ENCODE measurements at places on chromosomes 3 and 15.

DNA sequence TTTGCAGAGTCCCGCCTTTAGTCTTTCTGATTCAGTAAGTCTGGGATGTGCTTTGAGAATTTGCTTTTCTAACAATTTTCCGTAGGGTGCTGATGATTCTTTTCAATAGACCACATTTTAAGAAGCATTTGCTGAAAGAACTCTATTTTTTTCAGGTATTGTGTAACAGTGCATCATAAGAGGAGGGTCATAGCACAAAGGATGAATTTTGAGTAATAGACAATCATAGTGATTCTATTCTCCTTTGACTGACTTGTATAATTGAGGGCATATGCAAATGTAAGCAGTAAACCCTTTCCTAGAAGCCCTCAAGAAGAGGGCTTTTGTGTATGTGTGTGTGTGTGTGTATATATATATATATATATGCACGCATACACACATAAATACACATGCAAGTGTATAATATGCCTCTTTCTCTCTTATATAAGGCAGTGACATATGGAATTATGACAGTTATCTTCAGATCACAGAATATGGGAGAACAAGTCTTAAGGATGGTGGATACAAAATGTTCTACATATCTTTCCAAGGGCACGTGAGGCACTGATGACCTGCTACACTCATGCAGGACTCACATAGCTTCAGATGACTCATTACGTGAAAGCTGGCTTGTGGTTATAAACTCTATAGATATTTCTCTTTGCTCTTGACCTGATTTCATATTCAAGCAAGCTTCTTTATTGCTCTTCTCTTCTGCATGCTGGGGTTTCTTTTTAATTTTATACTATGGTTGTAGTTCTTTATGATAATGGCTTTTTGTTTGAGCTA lies 6.5 kb upstream of the PLSCR1 start:
- DNase-seq = no peak

- DNase-seq = peak; percentile 83
These were observed 70.8 kb upstream of the ZBTB20 start for GRCh38 chr3:115217678-115218451.

DNA sequence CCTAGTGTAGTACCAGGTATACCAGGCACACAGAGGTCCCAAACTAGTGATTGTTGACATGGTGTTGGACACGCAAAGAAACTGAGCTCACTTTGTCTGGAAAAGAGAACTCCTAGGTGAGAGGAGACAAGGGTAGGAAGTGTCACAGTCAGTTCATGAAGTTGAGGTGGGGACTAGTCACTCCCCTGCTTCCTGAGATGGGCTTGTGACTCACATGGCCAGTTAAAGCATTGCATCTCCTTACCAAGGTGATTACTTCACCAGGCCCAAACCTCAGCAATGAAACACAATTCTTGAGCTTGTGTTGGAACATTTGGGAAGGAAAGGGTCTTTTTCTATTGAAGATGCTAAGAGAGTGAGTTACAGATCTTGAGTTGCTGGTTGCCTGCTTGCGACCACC lies 49.2 kb upstream of the RAD18 start:
- DNase-seq = no peak

DNA sequence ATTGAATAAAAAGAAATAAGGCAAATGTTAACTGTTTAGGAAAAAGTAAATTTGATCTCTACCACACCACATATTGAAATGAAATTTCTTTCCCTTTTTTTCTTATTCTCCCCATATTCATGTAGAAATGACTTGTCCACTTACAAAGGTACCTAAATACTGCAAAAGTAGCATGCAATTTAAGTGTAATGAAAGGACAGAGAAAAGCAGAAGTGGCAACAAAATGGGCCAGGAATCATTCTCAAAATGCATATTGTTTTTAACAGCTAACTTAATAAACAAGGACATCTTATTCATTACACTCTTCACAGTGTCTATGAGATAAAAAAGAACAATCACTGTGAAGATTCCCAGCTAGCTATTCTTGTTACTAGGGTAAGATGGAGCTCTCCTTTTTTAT lies 40.6 kb upstream of the FGF7 start:
- no peak for DNase-seq

GRCh38 chr15:91135201-91136130 lies 35.4 kb downstream of the SV2B start:
- DNase-seq = peak; percentile 57

DNA sequence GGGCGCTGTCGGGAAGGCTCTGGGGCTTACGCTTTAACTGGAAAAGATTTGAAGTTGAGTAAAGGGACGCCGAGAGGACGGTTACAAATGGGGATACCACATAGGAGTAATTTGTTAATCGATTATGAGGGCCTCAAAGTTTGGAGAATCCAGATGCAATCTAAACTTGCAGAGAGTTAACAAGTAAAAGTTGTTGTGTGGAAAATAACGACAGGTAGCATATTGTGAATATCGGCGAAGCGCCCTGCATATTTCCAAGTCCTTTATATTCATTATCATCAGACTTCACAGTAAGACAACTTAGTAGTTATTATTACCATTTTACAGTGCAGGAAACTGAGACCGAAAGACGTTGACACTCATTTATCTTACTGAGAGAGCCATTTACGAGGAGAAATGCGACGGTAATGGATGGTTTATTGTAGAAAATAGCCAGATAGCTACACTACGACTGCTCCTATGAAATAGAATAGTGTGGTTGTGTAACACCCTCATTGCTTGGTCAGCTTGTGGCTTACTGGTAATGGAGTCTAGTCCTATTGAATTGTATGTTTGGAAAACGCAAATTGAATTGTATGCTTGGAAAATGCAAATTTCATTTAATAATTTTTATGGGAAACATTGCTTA lies 700 bp downstream of the MKRN2 start:
- DNase-seq = peak; percentile 10

GRCh38 chr3:156553705-156554356 lies 1.1 kb downstream of the SSR3 start:
- DNase-seq = peak; percentile 38

DNA sequence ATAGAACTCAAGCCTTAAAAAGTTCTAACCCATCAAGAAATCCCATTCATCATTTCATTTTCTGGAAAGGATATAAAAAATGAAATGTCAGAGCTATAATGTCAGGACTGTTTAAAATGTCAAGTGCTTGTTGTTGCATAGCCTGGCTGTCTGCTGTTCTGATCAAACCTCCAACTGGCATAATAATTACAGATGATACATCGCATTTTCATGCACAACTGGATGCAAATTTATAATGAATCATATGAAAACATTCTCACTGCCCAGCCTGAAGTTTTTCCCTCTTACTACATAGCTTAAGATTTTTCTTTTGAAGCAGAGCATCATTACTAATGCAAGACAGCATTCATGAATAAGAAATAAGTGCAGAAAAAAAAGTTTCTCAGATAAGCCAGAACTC lies 46.5 kb downstream of the GUCA1C start:
- no peak for DNase-seq

DNA sequence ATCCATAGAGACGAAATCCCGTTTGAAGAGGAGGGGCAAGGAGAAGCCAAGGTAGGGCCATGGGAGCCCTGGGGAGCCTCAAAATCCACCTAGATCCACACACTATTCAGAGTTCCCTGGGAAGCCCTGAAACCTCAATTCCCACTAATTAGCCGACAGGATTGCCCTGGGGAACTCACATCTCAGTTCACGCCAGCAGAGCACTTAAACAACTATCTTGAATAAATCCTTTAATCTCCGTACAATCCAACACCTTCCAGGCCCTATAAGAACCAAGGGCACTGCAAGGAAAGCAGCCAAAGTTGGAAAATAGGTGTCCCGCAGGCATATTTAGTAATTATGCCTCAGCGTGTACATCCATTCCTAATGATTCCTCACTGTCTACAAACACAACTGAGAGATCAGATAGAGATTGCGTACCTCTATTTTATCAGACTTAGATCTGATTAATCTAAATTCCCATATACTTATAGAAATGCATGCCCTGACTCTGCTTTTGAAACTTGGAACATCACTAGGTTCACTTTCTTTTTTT lies 25.6 kb upstream of the EIF4A2 start:
- DNase-seq = no peak

- peak; percentile 15 for DNase-seq
These were observed 141.2 kb downstream of the GMNC start for GRCh38 chr3:190721330-190721729.

GRCh38 chr3:69490235-69490634 lies 104.3 kb upstream of the FRMD4B start:
- DNase-seq = no peak

- peak; percentile 82 for DNase-seq
These were observed 26.0 kb downstream of the FBLN2 start for GRCh38 chr3:13574798-13575451.

DNA sequence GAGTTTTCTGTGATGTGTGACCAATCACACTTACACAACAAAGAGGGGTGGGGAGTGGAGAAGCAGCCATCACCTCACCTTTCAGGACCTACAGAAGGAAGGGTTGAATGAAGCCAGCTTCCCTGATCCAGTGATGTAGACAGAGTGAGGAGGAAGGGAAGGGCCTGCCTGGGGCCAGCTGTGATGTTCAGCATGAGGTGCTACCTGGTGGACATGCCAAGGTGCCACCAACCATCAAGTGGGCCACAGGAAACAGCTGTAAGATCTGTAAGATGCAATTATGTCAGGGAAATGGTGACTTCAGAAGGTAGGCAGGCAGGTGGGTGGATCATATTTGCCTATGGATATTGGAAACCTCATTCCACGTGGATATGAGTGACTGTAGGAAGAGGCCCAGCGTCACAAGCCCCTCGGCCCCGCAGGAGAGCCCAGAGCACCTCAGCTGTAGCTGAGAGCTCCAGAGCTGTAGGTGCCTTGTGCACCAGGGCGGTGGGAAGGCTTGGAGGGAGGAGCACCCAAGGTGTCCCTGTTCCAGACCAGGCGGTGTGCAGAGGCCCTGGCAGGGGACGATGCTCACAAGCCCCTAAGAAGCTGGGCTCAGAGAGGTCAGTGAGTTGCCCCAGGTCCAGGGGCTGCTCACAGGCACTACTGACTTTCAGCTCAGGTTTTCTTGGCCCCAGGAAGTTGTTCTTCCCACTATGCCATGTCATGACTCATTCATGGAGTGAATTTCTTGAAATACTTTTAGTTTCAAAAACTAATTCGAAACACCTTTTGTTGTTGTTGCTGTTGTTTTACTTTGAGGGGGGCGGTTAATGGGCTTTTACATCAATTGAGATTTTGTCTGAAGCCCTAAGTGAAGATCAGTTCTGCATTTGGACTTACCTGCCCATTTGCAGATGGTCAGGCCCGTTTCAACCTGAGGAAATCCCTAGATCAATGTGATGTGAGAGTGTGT lies 94.2 kb upstream of the ALDH1A3 start:
- no peak for DNase-seq

DNA sequence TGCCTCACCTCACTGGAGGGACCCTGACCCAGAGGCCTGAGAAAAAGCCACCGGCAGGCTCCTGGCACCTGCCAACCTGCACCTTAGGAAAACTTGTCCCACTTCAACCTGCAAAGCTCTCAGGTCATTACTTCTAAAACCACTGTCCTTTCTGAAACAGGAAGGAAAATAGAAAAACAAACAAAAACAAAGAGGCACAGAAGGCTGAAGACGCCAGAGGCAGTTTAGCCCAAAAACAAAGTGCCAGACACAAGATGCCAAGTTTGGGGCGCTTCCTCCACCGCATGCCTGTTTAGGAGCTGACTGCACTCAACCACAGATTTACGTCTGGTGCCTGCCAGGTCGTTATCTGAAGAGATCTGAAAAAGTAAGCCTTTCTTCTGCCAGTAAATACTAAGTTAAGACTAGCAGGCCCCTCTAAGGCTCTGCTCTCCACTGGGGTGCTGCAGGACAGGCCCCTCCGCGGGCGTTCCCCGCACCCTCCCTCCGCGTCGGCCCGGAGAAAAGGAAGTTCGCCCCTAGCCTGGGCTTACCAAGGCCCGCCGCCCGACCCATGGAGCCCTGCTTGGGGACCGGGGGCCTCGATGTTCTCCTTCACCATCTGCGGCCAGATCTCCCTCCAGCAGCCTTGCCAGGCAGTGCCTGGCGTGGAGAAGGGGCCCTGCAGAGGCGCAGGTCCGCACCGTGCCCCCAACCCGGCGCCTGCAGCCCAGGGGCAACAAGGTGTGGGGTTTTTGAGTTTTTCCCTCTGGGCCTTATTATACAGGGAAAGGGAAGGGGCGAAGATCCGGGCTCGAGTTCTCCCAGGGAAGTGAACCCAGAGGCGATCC lies 1.3 kb downstream of the GOLGA8A start:
- DNase-seq = peak; percentile 43

DNA sequence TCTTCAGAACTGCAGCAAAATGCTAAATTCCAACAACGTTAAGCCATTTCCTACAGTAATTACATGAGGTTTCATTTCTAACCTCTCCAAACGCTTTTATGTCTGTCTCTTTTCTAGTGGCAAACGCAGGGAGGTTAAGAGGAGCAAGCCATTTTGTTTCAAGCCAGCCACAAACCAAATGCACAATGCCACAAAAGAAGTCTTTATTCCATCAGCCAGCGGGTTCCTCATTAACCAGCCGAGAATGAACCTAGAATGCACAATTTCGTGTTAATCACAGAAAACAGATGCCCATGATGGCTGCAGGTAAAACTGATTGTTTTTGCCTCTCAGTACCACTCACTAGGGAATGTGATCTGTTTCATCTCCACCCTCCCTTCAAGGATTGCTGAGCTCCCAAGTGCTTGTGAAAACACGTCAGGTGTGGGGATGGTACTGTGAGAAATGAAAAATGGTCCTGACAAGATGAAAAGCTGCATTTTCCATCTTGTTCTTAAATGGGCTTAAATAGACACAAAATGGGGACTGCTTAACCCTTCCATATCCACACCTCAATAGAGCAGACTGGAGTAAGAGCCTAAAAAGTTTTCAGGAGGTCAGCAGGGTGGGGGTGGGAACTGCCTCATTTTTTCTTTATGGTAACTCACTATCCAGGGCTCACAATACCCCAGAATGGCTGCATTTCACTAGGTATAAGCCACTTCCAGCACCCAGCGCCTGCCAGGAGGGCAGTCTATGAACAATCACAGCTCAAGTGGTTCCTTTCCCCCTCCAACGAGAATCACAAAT lies 277.1 kb downstream of the MAGI1 start:
- DNase-seq = no peak

GRCh38 chr3:158680861-158681260 lies 8.4 kb upstream of the LXN start:
- DNase-seq = no peak

DNA sequence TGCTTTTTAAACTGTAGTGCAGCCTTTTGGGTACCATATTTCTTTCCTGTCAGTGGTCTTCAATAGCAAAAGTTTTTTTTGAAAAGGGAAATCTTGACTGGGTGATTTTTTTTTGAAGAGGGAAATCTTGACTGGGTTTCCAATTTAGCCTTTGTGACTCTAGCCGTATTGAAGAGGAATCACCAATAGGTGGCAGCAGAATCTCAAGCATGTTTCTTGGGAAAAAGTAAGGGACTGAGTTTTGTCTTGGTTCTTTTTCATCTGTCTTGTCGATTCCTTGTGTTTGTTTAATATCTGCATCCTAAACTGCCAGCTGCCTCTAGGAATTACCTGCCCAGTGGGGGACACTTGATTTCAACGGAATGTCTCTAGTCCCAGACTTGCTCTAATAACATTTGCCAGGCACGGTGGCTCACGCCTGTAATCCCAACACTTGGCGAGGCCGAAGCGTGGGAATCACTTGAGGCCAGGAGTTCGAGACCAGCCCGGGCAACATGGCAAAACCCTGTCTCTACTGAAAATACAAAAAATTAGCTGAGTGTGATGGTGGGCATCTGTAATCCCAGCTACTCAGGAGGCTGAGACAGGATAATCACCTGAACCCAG lies 89.2 kb downstream of the RBPMS2 start:
- peak; percentile 74 for DNase-seq

- DNase-seq = peak; percentile 11
These were observed 46.3 kb upstream of the FLNB start for GRCh38 chr3:57961828-57962447.

GRCh38 chr15:51121631-51122225 lies 27.0 kb upstream of the TNFAIP8L3 start:
- no peak for DNase-seq

- DNase-seq = no peak
These were observed 17.6 kb downstream of the CYFIP1 start for GRCh38 chr15:22962611-22963010.

All from NCI-H69 (cell line).